ENCODE measurements at places on chromosomes 1 and 21.

DNA sequence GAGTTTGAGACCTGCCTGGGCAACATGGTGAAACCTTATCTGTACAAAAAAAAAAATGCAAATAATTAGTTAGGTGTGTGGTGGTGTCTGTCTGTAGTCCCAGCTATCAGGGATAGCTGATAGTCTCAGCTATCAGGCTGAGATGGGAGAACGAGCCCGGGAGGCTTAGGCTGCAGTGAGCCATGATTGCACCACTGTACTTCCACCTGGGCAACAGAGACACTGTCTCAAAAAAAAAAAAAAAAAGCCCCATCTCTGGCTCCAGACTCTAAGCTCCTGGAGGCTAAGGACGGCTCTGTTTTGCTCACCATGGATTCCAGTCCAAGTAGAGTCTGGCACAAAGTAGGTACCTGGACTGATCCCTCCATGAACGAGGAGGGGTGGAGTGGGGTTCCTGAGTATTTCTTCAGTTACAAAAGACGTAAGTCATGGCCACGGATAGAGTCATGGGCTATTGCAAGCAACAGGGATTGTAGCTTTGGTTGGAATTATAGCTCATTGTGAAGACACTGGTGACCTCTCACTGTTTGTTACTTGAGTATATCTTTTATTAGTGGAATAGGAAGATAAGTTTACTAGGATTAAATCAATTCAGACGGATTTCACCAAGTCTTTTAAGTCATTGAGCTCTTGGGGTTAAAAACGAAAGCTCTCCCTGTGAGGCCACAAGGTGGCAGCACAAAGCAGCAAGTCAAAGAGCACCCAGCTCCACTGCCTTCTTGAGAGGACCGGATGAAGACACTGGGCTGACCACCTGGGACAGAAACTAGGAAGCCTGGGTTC lies 35.6 kb upstream of the TMEM61 start:
- peak; percentile 77 for DNase-seq

DNA sequence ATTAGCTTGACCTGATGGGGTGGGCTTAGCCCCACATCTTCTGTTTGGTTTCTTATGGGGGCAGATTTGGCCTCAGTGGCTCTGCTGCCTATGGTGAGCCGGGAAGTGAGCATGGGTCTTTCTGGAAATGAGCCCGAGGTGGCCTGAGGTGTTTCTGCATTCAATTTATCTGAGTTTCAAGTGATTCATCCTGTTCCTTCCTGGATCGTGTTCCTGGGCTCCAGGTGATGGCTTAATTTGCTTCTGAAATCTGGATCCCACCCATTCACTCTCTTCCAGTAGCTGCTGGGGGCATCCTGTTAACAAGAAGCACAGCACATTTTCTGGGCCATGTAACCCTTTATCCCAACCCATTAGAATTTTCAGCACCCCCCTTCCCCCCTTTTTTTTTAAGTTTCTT lies 324.6 kb downstream of the CAMTA1 start:
- no peak for DNase-seq

DNA sequence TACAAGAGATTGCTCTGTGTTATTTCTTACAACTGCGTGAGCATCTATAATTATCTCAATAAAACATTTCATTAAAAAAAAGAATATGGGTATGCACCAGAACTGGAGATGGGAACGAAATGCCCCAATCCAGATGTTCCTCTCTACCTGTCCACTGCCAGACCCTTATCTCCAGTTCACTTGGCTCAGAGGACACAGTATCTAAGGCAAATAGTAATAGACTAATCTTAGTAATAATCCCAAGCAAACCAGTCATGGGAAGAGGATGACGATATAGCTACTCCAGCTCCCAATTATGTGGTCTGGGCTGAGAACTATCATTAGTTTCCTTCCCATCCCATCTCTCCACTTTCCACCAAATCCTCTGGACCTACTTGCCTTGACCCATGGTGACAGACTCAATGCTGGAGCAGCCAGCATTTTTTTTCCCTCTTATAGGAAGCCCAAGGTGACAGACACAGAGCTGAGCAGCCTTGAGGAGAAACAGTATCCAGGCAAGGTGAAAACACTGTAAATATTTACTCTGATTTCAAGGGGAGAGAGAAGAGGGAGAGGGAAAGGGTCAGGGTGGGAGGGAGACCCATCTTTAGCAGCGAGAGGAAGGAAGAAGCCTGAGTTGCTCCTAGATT lies 28.7 kb downstream of the DDX20 start:
- DNase-seq, result no peak

DNA sequence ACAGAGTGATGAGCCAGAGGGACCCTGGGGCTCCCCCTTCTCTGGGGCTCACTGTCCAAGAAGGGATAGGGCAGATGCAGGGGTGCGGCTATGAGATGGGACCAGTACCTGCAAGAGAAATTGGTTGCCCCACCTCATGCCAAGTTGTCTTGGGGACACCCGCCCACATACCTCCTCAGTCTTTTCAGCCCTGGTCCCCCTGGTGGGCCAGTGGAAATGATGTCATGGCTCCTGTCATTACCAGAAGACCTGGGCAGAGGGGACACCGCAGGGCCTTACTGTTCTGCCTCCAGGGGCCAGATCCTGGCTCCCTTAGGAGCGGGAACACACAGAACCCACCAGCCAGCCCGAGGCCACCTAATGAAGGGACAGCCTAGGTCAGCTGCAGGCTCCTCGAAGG lies 63.2 kb downstream of the CDK18 start:
- no peak for DNase-seq

DNA sequence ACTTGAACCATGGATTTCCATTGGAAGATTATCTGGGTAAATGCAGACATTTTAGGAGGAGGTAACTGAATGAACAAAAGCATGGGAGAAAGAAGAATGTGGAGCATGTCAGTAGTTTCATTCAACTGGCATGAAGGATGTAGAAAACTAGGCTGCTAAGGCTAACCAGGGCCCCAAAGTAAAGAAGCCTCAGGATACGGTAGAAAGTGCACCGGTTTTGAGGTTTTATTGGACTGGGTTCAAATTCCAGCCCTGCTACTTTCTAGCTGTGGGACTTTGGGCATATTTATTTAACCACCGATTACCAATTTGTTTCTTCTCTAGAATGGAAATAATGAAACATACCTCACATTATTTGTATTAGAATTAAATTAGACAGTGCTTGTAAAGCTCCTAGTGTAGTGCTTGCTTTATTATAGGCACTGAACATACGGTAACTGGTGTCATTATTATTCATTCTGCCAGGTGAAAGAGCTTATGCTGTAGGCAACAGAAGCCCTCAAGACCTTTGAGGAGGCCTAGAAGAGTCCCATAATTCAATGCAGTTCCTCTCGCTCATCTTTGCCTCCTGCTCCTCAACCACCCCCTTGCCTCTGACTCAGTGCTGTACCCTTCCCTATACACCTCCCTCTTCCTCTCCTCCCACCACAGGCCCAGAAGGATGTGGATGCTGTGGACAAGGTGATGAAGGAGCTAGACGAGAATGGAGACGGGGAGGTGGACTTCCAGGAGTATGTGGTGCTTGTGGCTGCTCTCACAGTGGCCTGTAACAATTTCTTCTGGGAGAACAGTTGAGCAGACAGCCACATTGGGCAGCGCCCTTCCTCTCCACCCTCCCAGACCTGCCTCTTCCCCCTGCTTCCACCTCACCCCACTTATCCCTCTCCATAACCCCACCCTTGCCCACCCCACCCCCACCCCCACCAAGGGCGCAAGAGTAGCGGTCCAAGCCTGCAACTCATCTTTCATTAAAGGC lies 2.5 kb upstream of the CHTOP start:
- DNase-seq, result no peak
